M059J (cell line): ENCODE measurements at places on chromosomes 12 and 14.

DNA sequence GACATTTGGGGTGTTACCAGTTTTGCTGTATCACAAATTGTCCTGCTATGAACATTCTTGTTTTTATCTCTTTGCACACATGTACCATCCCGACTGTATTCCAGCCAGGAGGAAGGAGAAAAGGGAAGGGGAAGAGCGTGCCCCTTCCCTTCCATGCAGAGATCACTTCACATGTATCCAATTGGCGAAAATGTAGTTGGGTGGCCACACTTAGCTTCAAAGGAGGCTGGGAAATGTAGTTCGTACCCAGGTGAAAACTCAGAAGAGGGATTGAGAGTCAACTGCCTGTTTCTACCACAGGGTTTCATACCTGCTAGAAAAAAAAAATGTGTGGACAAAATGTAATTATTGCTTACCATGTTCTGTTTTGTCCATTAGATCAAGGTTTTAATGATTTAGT lies 189.1 kb upstream of the PELI2 start:
- DNase-seq = no peak

GRCh38 chr12:65943388-65944137 lies 119.3 kb downstream of the HMGA2 start:
- DNase-seq = no peak

- no peak for DNase-seq
Measured at GRCh38 chr12:12548713-12549112, 13.9 kb downstream of the DUSP16 start.

GRCh38 chr12:72839696-72840095 lies 567.5 kb downstream of the TRHDE start:
- no peak for DNase-seq

DNA sequence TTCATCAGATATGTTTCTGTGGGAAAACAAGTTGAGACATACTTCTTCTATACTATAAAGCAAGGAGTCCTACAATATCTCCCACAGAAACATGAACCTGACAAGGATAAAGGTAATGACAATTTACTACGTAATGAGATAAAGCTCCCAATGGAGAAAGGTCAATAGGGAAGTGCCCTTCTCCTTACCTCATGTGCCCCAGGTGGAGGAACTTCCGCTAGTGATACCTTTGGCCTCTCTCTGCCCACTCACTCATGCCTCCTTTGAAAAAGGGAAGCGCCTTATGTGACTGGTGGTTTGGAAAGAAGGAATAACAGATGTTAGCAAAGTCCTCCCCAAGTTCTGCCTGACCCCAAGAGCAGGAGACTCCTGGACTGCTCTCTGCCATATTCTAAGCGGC lies 305.3 kb downstream of the ITPR2 start:
- no peak for DNase-seq

DNA sequence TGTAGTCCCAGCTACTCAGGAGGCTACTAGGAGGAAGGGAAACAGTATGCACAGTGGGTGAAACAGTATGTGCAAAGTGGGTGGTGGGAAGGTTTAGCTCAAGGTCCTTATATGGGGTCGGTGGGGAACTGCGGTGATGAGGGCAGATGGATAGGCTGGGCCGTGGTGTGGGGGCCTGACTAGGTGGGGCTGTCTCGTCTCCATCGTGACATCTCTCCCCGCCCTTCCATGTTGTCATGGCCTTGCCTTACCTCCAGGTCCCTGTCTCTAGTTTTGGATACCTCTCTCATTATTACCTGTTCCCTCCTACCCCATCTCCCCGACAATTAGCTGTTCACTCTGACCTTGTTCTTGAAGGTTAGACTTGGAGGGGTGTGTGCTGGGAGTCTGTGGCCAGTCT lies 4.4 kb upstream of the NR4A1 start:
- no peak for DNase-seq

GRCh38 chr14:86797075-86797351 lies 1196.0 kb downstream of the GALC start:
- DNase-seq = no peak

GRCh38 chr12:7667125-7667524 lies 1.4 kb upstream of the APOBEC1 start:
- DNase-seq = peak; percentile 24

DNA sequence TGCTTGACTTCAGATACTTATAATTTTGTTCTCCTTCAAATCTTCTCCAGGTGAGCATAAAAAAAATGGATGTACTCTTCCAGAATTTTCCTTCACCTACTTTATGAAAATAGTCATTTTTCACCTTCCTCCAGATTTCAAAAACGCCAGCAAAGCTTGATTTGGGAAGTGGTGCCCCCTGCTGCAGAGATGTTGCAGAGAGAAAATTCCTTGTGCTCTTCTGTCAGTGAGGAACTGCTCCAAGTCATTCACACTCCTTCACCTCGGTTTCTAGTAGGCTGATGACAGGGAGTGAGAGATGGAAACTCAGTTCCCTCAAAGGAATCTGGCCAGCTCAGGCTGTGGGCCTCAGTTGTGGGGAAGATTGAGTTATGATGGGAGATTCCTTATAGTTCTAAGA lies 24.2 kb upstream of the RNASE3 start:
- DNase-seq = no peak
